ENCODE measurements at places on chromosomes 2 and 18.
A peak's percentile ranks its signal among the peaks of the same experiment; 100 is the strongest.

DNA sequence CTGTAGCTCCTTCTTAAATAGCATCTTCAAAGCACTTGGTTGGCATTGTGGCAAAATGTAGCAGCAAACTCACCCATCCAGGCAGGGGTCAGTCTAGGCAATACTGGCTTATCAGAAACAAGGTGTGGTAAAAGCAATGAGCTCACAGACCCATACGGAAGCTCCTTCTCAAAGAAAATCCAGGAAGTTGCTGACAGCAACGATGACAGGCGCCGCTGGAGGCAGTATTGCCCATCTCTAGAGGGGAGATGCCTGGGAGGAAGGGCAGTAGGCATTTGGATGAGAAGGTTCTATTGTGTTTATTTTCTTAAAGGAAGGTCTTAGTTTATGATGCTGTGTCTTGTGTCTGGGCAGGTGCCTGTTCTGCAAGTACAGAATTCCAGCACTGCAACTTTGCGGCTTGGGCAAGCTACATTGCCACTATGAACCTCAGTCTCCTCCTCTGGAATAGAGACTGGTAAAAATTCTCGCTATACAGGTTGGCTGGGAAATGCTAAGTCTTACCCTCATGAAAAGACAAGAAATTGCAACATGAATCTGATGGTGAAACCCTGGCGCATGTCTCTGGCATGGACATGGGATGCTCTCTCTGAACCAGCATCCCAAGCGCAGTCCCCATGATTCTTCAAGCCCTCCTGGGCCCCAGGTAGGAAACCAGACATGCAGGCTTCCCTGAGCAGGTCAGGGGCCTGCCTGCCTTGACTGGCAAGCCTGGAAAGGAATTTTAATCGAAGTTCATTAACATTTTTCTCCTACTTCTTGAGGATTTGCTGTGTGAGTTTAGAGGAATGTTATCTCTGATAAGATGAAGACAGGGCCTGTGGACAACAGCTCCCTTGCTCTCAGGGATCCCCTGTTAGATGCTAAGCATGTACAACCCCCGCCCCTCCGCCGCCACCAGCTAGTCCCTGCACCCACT, 156.0 kb downstream of the TFCP2L1 start:
- DNase-seq, result no peak

DNA sequence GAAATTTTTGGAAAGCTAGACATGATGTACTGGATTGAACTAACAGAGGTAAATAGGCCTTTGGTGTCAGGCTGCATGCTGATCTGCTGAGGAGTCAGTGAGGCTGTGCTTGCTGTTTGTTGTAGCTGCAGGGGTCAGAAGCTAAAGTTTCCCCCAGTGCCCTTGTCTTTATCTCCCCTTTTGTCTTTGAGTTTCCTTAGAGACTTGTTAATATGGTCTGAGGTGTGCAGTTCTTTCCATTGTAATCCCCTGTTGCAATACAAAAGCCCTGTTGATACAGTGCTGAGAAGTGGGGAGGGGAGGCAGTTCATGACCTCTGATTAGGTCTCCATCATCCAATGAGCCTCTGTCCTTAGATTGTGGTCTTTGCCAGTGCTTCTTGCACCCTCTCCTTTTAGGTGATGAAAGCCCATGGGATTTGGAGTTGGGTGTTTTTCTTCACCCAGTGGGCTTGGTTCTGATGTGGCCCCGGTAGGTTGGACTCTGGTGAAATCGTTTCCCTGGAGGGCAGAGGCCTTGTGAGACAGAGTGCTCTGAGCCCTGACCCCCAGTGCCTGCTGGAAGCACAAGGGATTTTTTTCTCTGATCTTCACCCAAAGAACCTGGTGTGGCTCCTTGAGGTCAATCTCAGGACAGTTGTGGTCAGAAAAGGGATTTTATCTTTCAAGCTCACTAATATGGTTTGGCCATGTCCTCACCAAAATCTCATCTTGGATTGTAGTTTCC, 163.1 kb downstream of the TMEM18 start:
- no peak for DNase-seq

GRCh38 chr2:197152451-197153228, 157.9 kb downstream of the ANKRD44 start:
- no peak for DNase-seq

DNA sequence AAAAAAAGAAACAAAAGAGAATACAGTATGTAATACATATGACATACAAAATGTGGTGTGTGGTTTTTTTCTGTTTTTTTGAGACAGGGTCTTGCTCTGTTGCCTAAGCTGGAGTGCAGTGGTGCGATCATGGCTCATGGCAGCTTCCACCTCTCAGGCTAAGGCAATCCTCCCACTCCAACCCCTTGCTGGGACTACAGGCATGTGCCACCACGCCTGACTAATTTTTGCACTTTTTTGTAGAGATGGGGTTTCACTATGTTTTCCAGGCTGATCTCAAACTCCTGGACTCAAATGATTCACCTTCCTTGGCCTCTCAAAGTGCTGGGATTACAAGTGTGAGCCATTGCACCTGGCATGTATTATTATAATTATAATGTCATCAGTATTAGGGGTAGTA, 38.9 kb downstream of the DHX57 start:
- no peak for DNase-seq

DNA sequence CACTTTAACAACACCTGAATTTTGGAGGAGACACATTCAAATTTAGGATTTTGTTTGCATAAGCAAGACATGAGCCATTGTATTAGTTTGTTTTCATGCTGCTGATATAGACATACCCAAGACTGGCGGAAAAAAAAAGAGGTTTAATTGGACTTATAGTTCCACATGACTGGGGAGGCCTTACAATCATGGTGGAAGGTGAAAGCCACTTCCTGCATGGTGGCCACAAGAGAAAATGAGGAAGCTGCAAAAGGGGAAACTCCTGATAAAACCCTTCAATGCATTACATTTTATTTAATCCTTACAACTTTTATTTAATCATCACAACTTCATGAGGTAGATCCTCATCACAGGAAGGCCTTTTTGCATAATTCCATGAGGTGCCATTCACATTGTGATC, 242.0 kb upstream of the STON1 start:
- no peak for DNase-seq

GRCh38 chr2:157790780-157791179, 85.3 kb downstream of the ACVR1 start:
- no peak for DNase-seq

GRCh38 chr2:120598416-120598815, 137.3 kb upstream of the GLI2 start:
- no peak for DNase-seq

GRCh38 chr18:45785134-45785533, 40.3 kb upstream of the SIGLEC15 start:
- DNase-seq, result no peak

- no peak for DNase-seq
These were observed 82.3 kb downstream of the UPP2 start for GRCh38 chr2:158184001-158184400.

- DNase-seq, result no peak
These were observed 289.5 kb upstream of the MMADHC start for GRCh38 chr2:149877074-149877473.

GRCh38 chr18:43664487-43665008, 387.3 kb upstream of the SYT4 start:
- no peak for DNase-seq

DNA sequence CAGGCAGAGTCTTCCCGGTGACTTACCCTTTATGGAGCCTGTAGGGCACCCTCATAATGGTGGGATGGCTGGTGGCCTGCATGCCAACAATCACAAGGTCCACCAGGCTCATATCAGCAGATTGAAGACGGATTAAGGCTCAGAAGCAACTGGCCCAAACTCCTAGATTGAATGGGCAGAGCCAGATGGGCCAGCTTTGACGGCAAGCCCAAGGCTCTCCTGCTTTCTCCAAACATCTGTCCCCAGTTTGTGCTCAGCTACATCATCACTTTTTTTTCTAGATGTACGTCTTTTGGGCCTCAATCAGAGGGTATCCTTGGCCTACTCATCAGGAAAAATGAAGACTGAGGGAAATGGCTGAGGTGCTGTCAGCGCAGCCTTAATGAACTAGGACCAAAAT, 114.6 kb downstream of the VIT start:
- no peak for DNase-seq

DNA sequence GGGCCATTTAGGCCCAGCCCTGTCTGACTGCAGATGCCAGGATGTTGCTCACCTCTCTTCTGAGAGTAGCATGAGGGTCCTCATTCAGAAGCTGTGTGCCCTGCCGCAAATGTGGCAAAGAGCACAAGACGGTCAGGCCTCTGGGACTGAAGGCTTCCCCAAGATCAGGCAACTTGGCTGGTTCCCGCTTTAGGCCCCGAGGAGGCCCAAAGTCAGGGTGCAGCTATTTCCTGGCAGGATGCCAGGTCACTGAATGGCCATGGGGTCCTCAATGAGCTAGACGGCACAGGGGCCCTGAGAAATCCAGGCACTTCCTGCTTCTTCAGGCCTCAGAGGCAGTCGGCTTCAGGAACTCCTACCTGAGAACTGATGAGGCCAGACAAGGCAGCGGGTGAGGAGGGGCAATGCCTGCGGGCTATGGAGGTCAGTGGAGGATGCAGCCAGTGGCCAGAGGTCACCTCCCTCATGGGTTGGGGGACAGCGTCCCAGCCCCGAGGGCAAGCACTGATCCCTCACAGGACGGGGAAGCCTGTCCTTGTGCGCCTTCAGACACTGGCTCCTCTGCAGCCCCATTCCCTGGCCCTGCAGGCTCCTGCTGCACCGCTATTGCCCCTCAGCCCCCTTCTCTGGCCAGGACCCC, 44.9 kb downstream of the LMAN2L start:
- DNase-seq, result no peak

- peak; percentile 44 for DNase-seq
These were observed 20.6 kb upstream of the ATRAID start for GRCh38 chr2:27191070-27191829.

GRCh38 chr2:55839182-55839819, 84.3 kb downstream of the EFEMP1 start:
- DNase-seq, result peak; percentile 73

DNA sequence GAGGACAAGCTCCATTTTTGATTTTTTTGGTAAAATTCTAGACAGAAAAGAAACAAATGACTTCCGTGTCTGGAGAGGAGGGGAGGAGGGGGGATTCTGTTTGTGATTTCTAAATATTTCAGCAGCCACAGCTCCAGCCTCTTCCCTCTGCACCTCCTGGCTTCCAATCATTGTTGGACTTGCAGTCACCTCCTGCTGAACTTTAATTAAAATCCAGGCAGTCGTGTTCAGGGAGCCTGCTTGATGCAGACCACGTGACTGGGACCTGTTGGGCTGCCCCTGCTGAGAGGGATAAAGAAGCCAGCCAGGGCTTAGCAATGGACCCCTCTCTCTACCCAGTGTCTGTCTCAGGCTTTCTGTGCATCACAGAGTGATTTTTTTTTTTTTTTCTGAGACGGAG, 115.1 kb downstream of the SH3BP4 start:
- no peak for DNase-seq

GRCh38 chr2:21270083-21270491, 146.3 kb downstream of the TDRD15 start:
- no peak for DNase-seq

DNA sequence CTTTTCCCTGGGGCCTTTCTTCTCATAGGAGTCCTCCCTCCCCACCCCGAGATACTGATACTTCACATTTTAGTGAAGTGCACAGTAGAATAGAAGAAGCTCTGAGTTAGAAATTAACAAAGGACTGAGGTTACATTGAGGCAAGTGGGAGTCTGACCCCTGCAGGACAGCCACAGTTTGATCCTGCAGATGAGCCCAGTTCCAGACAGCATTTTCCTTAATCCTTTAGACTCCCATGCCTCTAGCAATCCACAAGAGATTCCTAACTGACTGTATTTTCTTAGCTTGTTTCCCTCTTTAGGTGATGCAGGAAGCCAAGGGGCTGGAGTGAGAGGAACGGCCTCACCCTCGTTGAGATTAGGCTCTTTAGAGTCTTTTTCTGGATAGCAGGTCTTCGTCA, 204.0 kb downstream of the CYRIA start:
- no peak for DNase-seq

GRCh38 chr2:241551599-241551997, 6.9 kb upstream of the BOK start:
- DNase-seq, result no peak

GRCh38 chr2:124018890-124019289, 6.2 kb upstream of the CNTNAP5 start:
- DNase-seq, result no peak

DNA sequence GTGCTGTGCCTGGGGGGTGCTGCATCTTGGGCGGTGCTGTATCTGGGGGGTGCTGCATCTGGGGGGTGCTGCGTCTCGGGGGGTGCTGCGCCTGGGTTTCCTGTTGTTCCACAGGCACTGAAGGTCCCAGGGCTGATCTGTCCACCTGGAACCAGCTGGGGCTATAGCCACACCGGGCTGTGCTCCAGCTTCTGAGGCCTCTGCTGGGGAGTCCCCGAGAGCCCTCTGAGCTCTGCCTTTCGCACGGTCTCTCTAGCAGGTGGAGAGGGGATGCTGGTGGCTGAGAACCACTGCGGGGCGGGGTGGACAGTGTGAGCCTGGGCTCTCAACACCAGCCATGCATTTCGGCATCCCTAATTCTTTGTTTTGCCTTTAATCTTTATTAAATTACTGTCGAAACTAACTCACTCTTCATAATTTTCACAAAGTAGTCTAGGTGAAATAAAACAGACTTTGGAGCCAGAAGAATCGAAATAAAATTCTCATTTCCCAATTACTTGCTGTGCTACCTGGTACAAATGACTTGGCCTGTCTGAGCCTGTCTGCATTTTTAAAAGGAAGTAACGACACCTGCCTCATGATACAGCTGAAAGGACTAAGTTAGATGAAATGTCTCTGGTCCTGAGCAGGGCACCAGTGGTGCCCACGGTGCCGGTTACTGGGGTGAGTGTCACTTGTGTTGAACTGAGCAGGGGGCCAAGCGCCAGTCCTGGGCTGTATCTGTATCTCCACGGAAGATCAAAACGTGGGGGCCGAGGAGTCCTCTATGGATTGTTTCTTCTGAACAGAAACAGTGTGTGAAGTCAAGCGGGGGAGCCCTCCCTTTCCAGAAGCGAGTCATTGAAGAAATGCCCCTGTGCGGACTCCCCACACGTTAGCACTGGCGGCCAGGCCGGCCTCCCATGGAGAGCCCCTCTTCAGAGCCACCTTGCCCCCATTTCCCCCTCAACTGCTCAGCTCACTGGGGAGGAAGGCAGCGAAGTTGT, 142.0 kb downstream of the ASB1 start:
- no peak for DNase-seq

DNA sequence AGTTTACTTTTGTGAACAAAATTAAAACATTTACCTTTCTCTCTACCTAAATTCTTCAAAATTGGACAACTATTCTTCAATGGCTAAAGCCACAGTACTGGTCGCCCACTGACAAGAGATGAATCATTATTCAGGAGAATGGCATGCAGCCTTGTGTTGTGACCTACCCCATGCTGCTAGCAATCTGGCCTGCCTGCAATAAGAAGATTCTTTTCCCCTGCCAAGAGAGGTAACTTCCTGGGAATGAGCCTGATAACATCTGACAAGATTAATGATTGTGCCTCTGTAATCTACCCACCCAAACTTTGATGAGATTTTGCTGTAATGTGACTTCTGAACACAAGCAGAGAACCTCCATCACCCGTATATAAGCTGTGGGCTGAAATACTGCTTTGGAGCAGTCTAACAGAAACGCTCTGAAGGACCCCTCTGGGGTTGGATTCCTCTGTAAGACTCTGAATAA, 47.0 kb upstream of the ST3GAL5 start:
- no peak for DNase-seq

Data from NCI-H2081 treated with DMSO at 0.1 percent for 48 hours (cell line).